Activated CD8-positive, alpha-beta T cell treated with anti-CD3 and anti-CD28 coated beads for 36 hours (primary cell): ENCODE measurements at places on chromosomes 11 and 22. TPM values are rescaled to one million over a fixed set of nuclear protein-coding genes. Genes with fewer than 3 reads are reported as not detected.
A peak's percentile ranks its signal among the peaks of the same experiment; 100 is the strongest.

The MARK2 gene
- 24.5 TPM for total RNA-seq

The CARNS1 gene
- 6.9 TPM for total RNA-seq

The RASL10A gene
- total RNA-seq: not detected

The OR2AG1 gene
- not detected for total RNA-seq

The MS4A8 gene
- total RNA-seq: not detected

The HDHD5 gene
- 71.4 TPM for total RNA-seq

DNA sequence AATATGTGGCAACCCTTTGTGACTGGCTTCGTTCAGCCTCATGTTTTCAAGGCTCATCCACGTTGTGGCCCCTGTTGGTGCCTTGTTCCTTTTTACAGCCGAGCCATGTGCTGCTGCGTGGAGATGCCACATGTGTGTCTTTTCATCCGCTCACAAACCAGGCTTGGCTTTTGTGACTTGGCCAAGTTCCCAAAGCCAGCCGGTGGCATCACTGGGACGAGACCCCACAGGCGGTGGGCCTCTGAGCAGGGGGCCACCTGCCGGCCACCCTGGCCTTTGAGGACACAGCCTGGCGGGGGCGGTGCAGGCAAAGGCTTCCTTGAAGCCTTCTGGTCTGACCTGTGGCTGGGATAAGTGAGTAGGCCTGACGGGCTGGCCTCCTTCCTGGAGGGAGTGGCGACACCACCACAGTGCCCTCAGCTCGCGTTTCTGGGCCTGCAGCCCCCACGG is 10.5 kb downstream of the GRK2 start:
- peaks cover 72% of the 10 kb centered on the region for H3K36me3 ChIP-seq
- peak; percentile 83 for DNase-seq
- no peaks in the 10 kb centered on the region for H3K27me3 ChIP-seq
- H3K4me1 ChIP-seq: peaks cover 59% of the 10 kb centered on the region
- H3K4me3 ChIP-seq: peak overlapping the region; percentile 71

DNA sequence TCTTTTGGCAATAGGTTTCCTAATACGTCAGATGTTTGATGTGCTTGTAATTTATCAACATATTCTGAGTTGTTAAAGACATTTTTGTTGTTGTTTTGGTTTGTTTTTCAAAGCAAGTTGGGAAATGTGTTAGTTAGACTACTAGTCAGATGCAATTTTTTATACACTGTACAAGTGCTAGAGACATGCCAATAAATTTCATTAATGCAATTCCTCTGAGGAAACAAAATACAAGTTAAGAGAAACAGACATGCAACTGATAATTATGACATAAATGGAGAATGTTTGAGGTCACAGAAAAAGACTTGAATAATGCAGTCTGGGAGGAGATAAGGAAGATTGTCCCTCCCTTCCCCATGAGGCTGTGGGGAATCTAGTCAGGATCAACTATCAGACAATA is 5.9 kb downstream of the OR51T1 start:
- H3K4me3 ChIP-seq: no peak overlapping the region
- no peak overlapping the region for H3K27ac ChIP-seq
- H3K36me3 ChIP-seq: no peaks in the 10 kb centered on the region
- no peak for DNase-seq
- no peaks in the 10 kb centered on the region for H3K27me3 ChIP-seq

- H3K36me3 ChIP-seq: no peaks in the 10 kb centered on the region
- DNase-seq: no peak
- H3K4me1 ChIP-seq: peaks cover 20% of the 10 kb centered on the region
- H3K27me3 ChIP-seq: no peaks in the 10 kb centered on the region
- H3K27ac ChIP-seq: peak overlapping the region; percentile 21
- no peak overlapping the region for H3K4me3 ChIP-seq
These were observed 20.1 kb upstream of the KDM2A start for GRCh38 chr11:67098799-67099429.

DNA sequence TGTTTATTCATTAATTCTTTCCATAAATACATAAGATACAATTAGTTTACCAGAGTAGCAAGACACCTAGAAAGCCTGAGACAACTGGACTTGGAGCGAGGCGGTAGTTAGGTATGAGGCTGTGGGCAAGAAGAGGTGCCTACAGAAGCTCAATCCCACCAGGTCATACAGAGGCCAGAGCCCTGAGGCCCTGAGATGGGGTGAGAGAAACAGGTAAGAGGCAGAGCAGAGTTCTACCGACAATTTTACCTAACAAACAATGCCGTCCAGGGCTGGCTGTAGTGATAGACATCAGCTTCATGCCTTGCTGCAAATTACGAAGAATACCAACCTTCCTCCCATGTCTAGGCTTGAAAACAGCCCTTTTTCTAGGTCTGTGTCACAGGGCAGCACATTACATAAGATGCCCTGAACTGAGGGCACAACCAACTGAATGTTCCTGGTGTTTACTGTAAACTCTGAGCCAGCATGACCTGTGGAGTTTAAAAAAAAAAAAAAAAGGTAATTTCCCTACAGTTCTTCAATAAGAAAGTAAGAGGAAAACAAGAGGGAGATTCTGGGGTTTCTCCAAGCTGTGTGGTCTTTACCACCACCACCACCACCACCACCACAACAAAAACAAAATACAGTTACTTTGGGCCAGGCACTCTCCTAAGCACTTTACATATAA is 105.8 kb downstream of the GAB2 start:
- no peak overlapping the region for H3K4me3 ChIP-seq
- no peaks in the 10 kb centered on the region for H3K36me3 ChIP-seq
- DNase-seq: no peak
- no peak overlapping the region for H3K27ac ChIP-seq

- no peak overlapping the region for H3K27ac ChIP-seq
- H3K4me1 ChIP-seq: no peaks in the 10 kb centered on the region
- peaks cover 3% of the 10 kb centered on the region for H3K27me3 ChIP-seq
- DNase-seq: no peak
- no peaks in the 10 kb centered on the region for H3K36me3 ChIP-seq
These were observed 54.9 kb upstream of the LDLRAD3 start for GRCh38 chr11:35888961-35889360.

DNA sequence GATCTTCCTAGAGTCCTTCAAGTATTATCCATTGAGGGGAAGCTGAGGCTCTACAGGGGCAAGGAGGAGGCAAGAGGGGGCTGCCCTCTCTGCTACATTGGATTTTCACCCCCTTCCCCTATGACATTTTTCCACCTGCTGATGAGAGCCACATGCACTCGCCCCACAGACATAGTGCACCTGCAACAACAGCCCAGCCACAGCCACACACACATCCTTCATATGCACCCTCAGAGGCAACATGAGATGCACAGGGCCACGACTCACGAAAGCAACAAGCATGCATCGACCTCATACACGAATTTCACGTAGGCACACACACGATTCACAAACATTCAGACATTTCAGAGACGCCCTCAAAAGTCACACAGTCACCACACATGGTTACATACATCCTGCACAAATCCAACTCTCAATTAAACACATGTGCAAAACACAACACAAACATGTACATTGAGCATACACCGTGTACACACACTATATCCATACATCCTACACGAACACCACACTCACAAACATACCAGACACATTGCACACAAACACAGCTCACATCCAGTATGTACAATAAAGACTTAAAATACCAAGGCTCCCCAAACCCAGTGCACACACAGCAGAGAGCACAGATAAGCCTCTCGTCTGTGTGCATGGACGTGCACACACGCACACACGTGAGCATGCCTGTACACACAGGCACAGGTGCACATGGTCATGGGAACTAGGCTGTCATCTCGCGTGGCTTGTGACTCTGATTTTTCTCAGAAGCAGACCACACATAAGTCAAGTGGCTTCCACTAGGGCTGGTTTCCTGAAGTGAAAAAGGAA is 6.3 kb upstream of the LRRC32 start:
- peaks cover 4% of the 10 kb centered on the region for H3K27me3 ChIP-seq
- no peak overlapping the region for H3K4me3 ChIP-seq
- H3K4me1 ChIP-seq: peaks cover 57% of the 10 kb centered on the region
- no peaks in the 10 kb centered on the region for H3K36me3 ChIP-seq
- no peak overlapping the region for H3K27ac ChIP-seq

- H3K4me1 ChIP-seq: peaks cover 31% of the 10 kb centered on the region
- no peak for DNase-seq
- H3K4me3 ChIP-seq: no peak overlapping the region
These were observed 5.8 kb downstream of the SGSM3 start for GRCh38 chr22:40376149-40376548.

- H3K36me3 ChIP-seq: no peaks in the 10 kb centered on the region
- H3K27ac ChIP-seq: no peak overlapping the region
- no peak for DNase-seq
- H3K27me3 ChIP-seq: peaks cover 3% of the 10 kb centered on the region
- H3K4me3 ChIP-seq: no peak overlapping the region
These were observed 218.3 kb downstream of the NXPE2 start for GRCh38 chr11:114896594-114896993.

DNA sequence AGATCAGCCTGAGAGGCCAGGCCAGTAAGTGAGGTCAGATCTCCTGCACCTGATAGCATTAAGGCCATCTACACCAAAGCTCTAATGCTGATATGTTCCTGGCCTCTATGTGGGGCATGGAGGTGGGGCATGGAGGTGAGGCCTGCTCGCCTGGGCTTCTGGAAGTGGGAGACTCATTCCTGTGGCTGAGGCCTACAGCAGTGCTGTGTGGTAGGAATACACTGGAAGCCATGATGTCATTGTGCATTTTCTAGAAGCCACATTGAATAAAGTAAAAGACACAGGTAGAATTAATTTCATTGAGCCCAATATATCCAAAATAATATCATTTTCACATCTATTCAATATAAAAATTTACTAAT is 2.7 kb downstream of the PNPLA3 start:
- H3K27ac ChIP-seq: no peak overlapping the region
- peaks cover 4% of the 10 kb centered on the region for H3K4me1 ChIP-seq
- no peaks in the 10 kb centered on the region for H3K36me3 ChIP-seq
- DNase-seq: no peak

DNA sequence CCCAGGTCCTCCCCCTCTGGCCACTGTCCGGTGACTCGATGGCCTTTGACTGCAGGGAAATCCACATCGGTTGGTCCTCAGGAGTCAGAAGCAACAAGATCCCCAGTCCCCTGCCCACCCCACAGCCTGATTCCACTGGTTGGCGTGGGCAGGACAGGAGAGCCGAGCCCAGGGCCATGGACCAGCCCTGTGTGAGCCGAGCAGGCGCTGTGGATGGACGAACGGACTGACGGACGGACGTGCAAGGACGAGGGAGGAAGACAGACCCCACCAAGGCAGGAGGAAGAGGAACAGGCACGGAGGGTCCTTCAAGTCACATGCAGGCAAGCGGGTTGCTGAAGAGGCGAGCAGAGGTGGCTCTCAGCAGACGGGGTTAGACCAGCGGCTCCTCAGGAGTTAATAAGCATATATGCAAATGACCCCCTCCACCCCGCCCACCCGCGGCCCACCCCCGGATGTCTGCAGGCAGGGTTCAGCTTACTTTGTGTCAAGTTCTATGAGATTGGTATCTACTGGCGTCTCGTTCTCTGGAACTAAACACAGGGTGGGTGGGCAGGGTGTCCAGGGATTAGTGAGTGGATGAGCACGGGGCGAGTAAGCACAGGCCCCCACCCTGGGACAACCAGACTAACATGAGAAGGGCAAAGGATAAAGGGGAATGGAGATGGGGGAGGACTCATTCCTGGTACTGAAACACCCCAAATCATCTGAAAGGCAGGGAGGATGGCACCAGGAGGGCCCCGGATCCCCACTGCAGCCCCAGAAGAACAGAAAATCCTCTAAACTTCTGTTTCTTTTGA is 26.8 kb downstream of the TPBGL start:
- no peaks in the 10 kb centered on the region for H3K36me3 ChIP-seq
- no peaks in the 10 kb centered on the region for H3K27me3 ChIP-seq
- DNase-seq: no peak
- no peak overlapping the region for H3K4me3 ChIP-seq
- H3K27ac ChIP-seq: no peak overlapping the region
- H3K4me1 ChIP-seq: peaks cover 20% of the 10 kb centered on the region

DNA sequence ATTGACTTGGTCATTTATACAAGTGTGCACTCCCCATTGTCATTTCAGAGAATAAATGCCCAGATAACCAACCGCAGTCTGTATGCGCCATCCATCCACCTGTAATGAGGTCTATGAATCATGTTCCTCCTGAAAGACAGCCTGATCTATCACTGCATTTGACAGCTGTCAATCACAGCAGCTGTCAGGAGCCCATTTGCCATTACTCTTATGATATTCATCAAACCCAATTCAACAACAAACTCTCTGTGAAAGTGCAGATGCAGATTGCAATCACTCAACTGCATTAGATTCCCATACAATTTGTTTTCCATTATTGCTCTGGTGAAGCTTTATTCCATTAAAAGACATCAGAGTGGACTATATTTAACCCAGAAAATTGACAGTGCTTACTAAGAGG is 586.9 kb upstream of the KIRREL3 start:
- H3K27me3 ChIP-seq: peaks cover 3% of the 10 kb centered on the region
- H3K4me3 ChIP-seq: no peak overlapping the region
- H3K4me1 ChIP-seq: no peaks in the 10 kb centered on the region
- H3K36me3 ChIP-seq: no peaks in the 10 kb centered on the region
- no peak for DNase-seq

DNA sequence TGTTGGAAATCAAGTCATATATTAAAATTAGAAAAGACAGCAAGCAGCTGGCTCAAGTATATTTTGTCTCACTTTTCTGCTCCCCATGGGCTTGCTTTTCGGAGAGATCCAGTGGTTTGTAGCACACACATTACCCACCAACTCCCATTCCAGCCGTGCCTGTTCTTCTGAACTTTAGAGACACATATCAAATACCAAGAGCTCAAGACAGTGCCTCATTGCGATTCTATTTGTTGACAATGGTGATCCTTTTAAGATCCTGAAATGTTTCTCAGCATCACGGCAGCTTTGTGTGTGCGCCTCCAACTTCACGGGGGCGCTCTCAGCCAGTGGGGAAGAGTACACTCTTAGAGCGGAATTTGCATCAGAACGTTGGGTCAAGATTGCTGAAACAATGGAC is 52.9 kb downstream of the BARX2 start:
- no peak for DNase-seq
- no peak overlapping the region for H3K27ac ChIP-seq
- H3K36me3 ChIP-seq: no peaks in the 10 kb centered on the region
- no peak overlapping the region for H3K4me3 ChIP-seq
- no peaks in the 10 kb centered on the region for H3K4me1 ChIP-seq

DNA sequence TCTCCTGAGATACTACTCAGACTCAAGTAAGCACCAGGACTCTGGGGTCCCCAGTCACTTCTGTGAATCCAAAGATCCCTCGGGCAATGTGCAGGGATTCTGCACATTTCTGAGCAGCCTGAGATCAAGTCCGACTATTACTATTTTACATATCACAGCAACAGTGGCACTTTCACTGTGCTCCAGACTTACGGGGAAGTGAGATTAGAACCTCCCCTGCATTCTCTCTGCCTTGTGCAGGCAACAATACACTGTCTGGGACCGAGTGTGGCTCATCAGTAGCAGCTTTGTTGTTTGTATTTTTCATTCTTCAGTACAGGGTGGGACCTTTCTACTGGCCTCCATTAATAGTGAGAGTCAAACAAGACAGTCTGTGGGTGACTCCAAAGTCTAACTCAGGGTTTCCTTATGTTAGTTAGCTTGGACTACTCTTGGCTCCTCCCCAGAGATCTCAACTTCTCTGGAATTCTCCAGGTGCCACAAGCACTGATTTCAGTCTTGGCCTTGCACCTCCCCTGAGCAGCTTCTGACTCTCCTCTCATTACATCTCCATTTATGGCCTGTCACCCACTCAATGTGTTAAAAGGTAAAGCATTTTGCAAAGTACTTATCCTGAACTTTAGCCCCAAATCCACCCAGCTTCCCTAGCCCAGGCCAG is 76.2 kb upstream of the TOP3B start:
- no peaks in the 10 kb centered on the region for H3K4me1 ChIP-seq
- H3K27ac ChIP-seq: no peak overlapping the region
- no peaks in the 10 kb centered on the region for H3K36me3 ChIP-seq
- H3K4me3 ChIP-seq: no peak overlapping the region
- no peak for DNase-seq

GRCh38 chr11:88489030-88489429 is 151.5 kb upstream of the CTSC start:
- H3K27ac ChIP-seq: no peak overlapping the region
- no peak for DNase-seq
- no peaks in the 10 kb centered on the region for H3K36me3 ChIP-seq
- H3K4me3 ChIP-seq: no peak overlapping the region
- peaks cover 6% of the 10 kb centered on the region for H3K4me1 ChIP-seq
